AG08395 (cell line): ENCODE measurements at places on chromosomes 1 and 21.

DNA sequence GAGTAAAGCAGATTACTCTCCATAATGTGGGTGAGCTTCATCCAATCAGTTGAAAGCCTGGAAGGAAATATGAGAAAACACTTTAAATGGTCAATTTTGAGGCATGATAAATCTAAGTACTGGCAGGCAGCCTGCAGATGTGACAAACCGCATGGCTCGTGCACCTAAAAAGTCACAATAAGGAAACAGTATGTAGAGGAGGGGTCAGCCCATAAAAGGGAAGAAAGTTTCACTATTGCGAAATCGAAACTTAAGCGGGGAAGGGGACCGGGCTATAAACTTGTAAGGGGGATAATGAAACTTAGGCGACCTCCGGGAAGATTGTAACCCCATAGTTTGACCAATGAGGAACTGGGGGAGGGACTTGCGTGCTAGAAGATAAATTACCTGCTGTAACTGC is 109.8 kb downstream of the PLPPR4 start:
- DNase-seq = no peak

- peak; percentile 83 for DNase-seq
Observed at GRCh38 chr1:59128784-59129227, 168.1 kb upstream of the FGGY start.

DNA sequence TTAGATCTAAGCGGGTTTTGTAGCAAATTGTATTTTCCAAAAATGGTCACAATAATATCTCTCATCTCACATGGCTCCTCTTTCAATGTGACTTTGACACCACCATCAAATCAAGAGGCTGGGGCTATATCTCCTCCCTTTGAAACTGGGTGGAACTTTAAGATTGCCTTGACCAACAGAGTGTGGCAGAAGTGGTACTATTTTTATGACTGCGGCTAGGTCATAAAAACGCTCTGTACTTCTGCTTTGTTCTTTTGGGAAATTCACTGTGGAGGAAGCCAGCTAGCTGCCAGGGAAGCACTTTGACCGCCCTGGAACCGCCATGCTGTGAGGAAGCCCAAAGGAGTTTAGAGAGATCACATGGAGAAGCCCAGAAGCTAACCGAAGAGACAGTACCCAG is 50.7 kb upstream of the ACOT11 start:
- DNase-seq = no peak

DNA sequence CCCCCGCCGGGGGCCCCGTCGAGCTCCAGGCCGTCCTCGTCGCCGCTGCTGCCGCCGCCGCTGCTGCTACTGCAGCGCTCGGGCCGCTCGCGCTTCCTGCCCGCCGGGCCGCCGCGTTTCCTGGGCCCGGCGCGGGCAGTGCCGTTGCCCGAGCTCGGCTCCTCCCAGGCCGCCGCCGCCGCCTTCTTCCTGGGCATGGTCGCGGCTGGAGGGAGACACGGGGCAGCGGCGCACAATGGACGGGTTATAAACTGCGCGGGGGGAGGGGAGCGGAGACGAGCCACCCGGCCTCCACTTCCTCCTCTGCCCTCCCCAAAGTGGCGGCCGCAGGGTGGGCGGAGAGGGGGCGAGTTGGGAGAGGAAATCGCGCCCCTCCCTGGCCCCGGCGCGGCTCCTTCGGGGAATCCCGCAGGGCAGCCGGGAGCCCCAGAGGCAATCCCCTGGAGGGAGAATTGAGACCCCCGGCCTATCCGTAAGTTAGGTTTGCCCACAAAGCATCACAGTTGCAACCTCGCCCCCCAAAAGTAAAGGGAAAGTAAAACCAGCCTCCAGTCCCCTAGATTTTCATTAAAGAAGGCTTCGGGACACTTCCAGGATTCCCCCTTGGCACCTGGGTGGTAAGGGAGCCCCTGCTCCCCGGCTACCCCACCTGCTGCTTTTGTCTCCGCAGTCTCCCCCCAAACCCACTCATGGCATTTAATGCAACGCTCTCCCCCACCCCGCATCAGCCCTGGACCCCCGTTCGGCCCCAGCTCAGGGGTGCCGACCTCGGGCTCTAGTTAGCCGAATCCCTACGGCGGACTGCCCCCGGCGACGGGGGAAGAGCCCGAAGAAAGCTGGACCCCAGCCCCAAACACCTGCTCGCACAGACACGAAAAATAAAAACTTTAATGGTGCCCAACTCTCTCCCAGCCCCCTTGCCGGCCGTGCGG is 893 bp downstream of the RCC2 start:
- DNase-seq = peak; percentile 52

GRCh38 chr1:23908453-23909341 is 4.5 kb downstream of the CNR2 start:
- no peak for DNase-seq

DNA sequence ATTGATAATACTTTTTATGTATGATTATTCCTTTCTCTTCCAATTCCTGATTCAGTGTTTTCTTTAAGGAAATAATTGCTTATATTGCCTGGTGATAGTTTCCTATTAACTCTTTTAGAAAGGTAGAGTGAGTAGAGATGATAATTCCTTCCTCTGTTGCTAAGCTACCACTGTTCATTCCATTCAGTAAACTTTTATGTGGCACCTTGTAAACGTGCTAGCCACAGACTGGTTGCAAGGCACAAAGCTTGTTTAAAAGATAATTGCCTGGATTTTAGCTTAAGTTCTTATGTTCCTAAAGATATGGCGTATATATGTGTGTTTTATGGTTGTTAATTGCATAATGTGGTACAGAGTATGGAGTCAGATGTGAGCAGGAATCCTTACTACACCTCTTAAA is 3.2 kb downstream of the ZFYVE9 start:
- no peak for DNase-seq

- DNase-seq = no peak
Observed at GRCh38 chr1:59502009-59502691, 205.3 kb downstream of the FGGY start.

DNA sequence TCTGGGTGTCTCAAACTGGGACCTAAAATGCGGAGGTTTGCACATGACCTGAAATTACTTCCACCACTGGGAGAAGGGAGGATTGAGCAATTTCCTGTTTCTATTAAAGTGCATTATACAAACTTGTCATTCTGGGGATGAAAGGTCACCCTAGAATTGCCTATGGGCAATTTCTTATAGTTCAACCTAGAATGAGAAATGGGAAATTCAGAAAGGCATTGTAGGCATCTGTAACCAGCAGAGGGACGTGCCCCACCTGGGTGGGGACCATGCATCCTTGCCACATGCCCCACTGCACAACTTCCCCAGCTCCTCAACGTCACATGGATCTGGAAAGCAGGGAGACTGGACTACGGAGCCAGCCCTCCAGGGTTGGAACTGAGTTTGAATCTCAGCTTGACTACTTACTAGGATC is 47.0 kb downstream of the MRPL39 start:
- DNase-seq = no peak

GRCh38 chr1:31688233-31688918 is 15.4 kb downstream of the COL16A1 start:
- DNase-seq = no peak

GRCh38 chr1:235820061-235820460 is 46.6 kb downstream of the LYST start:
- DNase-seq = no peak

DNA sequence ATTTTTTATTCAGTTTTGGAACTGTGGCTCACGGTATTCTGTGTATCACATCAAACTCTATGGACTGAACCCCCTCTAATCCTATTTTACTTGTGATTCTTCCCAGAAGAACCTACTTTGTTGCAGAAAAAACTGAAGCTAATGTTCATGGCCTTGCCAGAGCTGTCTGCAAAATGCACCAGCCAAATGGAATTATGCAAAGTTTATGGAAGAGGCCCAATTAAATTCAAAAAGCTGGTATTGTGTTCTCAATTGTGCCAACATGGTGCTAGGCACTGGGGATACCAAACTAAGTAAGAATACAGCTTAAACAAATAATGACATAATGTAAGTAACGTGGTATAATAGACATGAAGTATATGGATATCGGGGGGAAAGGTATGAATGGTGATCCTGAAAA is 273.8 kb upstream of the DUSP10 start:
- no peak for DNase-seq

DNA sequence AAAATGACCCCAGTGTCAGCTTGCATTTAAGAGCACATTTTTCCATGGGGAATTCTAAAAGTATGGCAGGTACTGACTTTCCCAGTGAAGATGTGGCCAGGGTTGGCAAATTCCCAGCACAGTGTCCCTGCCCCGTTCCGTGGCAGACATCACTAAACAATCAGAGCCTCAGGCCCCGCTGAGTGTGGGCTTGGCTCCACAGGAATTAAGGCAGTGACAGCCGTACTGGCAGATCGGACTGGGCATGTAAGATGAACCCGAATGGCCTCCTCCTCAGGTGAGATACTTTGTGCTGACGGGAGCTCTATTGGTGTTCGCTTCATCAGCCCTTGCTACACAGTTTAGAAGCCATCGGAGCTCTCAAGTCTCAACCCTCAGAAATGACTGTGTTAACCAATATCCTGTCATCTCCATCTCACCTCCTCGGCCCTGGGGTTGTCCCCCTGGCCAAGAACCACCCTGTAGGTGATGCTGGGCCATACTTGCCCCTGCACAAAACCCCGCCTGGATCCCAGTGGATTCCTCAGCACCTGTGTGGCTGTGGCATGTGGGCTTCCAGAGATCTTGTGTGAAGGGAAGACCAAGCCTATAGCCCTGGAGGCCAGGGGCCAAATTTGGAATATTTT is 29.0 kb upstream of the ABCG1 start:
- DNase-seq = no peak

DNA sequence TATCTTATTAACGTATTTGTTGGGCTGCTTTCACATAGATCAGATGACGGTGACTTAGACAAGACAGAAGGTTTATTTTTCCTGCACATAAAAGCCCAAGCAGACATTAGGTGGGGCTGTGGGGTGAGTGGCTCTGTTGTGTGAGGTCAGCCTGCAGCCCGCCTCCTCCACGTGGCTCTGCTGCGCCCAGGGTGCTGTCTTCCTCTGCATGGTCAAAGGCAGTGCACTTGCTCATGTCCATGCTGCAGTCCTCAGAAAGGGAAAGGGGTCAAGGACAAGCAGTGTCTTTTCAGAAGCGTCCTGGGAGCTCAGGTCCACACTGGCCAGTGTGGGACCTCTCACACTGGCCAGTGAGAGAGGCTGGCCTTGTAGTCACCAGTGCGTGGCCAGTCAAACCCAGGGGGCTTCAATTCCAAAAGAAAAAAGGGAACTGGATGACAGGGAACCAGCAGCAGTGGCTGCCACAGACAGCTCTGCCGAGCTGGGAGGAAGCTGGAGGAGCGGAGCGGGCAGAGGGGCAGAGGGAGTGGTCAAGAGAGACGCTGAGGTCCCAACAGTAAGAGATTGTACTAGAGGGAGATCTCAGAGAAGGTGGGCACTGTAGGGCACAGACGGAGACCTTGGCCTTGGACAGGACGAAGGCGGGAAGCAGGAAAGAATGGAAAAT is 35.9 kb upstream of the SLC45A1 start:
- no peak for DNase-seq

DNA sequence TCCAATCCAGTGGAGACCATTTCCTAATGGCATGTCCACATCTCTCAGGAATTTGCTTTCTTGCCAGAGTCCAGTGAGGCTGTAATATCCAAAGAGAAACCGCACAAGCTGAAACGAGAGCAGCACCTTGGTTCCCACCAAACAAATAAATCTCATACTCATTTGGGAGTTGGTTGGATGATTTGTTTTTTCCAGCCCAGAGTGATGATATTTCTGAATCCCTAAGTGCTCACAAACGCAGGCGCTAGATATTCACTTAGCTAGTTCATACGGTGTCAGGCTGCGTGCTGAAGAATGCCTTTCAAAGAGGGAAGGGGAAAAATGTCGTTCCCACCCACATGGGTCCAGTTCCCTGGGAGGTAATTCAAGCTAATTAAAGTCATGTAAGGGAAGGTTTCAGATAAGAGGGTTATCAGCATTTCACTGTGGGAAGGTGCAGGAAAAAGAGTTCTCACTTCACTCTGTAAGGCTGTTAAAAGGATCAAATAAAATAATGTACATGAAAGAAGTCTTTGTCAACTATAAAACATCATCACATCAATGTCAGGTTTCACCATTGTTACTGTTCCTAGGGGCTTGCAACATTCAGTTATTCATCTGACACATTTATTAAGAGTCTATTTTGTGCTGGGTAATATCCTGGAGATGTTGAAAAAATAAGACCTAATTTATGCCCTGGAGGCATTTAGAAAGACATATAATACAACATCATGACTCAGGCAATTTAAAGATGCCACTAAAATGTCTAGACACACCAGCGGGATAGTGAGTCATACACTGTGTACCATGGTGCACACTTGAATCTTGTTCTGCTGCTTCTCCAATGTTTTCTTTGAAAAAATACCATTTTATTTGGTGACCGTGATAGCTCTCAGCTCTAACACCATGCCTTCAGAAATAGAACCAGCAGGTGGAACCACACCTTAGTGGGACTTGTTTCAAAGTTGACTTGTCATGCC is 19.3 kb downstream of the DPT start:
- DNase-seq = peak; percentile 90

GRCh38 chr1:162197041-162197531 is 127.6 kb downstream of the NOS1AP start:
- no peak for DNase-seq

DNA sequence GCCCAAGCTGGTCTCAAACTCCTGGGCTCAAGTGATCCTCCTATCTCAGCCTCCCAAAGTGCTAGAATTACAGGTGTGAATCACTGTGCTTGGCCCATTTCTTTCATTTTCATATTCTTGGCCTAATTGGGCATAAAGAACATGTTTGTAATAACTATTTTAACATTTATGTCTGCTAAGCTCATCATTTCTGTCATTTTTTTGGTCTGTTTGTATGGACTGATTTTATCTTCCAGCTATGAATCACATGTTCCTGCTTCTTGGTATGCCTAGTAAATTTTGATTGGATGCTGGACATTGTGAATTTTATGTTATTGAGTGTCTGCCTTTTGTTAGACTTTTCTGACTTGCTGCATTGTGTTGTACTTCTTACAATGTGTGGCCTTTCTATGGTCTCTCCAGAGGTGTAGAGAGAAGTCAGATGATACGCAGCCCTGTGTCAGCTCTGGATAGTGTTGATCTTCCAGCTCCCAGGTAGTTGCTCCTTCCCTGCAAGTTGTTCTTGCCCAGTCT is 39.0 kb upstream of the PPM1J start:
- no peak for DNase-seq

DNA sequence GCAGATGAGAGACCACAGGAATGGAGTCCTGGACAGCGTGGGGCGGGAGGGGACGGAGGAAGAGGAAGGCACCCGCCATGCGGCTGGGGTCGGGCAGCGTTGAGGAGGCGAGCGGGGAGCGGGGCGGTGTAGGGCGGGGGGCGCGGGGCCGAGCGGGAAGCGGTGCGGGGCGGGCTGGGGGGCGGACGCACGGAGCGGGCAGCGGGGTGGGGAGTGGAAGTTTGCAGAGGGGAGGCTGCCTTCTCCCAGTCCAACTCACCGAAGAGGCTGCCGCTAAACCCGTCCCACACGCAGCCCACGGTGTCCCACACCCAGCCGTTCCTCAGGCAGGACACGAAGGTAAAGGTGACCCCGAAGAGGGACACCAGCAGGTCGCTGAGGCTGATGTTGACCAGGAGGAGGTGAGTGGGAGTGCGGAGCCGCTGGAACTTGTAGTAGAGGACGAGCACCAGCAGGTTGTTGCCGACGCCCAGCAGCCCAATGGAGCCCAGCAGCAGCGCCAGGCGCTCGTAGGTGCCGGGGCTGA is 483 bp downstream of the CHML start:
- DNase-seq = peak; percentile 13
